ENCODE measurements at places on chromosomes 11 and 22.
A peak's percentile ranks its signal among the peaks of the same experiment; 100 is the strongest.

DNA sequence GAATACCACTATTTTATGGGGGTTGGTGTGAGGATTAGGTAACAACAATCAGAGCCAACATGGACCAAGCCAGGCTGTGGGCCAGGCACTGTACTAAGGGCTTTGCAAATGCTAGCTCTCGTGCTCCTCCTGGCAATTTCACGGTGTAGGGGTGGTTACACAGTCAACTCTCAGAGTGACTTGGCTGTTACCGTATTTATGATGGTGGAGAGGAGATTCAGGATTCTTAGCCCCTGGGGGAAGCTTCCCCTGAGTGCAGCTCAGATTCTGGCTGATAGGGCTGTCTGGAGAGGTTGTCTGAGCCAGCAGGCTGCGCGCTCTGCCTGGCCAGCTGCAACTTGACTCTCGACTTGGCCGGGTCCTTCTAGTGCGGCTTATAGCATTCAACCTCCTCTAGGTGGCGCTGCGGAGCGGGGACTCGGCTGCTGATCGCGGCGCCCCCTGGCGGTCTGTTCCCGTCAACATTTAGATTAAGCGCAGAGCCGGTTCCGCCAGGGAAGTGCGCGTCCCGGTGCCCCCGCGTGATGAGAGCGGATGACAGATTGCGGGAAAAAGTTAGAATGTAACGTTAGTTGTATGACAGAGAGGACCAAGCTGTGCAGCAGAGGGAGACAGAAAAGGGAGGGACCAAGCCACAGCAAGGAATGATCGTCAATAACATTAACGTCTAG lies 4.5 kb upstream of the NCF4 start:
- peak; percentile 87 for DNase-seq

DNA sequence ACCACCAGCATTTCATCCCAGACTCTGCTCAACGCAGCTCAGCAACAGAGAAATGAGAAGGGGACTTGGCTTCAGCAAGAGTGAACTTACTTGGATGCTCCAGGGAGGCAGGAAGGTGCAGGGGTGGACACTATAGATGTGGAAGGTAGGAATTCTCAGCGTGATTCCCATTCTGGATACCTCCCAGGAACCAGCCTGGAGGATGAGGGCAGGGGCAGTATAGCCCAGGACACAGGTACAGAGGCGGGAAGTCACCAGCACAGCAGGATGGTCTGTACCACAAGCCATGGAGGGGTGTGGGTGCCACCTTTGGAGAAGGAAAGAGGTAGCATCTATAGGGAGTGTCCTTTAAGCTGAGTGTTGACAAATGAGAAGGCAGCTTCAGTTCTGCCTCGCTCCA lies 1275.2 kb downstream of the TBC1D22A start:
- no peak for DNase-seq

- no peak for DNase-seq
Measured at GRCh38 chr22:32544953-32545558, 70.4 kb downstream of the FBXO7 start.

- DNase-seq = no peak
Measured at GRCh38 chr11:120925944-120926343, 98.0 kb upstream of the TBCEL start.

- DNase-seq = no peak
Measured at GRCh38 chr22:46515208-46516111, 22.0 kb downstream of the CELSR1 start.

DNA sequence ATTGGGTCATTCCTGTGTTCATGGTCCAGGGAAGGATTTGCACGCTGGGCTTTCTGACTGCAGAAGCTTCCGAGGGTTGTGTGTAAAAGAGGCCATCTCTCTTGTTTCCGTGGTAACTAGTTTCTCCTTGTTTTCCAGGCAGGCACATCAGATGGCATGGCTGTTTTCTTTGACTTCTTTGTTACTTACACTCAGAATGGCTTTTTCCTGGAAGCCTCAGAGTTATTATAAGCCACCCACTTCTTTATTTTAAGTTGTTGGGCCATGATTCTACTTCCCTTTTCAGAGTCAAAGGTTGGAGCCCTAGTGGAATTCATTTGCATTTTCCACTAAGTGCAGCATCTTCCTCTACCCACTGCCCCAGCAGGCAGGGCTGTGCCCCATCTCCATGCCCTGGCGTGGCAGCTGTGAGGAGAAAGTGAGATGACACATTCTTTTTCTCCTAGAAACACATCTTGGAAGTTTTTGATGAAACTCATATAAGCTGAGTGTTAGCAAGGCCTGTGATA lies 94.9 kb downstream of the PRR5L start:
- no peak for DNase-seq

GRCh38 chr22:49814164-49814686 lies 13.4 kb downstream of the BRD1 start:
- DNase-seq = no peak

DNA sequence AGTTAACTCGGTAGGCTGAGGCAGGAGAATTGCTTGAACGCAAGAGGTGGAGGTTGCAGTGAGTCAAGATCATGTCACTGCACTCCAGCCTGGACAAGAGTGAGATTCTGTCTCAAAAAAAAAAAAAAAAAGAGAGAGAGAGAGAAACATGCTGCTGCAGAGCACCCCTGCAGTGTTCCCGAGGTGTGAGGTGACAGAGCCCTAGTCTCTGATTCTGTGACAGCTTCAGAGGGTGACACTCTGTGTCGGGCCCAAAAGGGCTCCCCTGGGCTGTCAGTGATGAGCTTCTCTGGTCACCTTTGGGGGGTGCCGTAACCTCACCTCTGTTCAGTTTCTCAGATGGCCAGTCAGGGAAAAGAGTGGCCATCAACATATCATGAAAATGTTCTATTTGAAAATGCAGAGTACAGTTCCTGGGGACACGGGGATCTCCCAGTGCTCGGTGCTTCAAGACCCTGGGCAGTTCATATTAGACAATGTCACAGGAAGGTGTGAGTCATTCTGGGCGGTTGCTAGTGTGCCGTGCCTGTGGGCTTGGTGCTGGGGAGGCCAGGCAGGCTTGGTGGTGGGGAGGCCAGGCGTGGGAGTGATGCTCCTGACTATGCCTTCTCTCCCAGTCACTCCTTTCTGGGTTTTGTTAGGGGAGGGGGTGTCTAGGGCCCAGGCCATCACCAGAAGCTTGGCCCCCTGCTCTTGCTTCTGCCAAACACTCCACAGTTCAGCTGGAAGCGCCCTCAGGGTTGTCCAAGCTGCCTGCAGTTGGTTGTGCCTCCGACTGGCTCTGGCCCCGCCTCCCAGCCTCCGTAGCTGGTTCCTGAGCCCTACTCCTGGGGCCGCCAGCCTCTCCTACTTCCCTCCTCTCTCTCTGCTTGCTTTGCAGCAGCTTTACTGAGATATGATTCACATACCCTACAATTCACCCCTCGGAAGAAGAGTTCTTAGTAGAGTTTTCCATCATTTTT lies 52.5 kb upstream of the CLDN5 start:
- DNase-seq = peak; percentile 49

DNA sequence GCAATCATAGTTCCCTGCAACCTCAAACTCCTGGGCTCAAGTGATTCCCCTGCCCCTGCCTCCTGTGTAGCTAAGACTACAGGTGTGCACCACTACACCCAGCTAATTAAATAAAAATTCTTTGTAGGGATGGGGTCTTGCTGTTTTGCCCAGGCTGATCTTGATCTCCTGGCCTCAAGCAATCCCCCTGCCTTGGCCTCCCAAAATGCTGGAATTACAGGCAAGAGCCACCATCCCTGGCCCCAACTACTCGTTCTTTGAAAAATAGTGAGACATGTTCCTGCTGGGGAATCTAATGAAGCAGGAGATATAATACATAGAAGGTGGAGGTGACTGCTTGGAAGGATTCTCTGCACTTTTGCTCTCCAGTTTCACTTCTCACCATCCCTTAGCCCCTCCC lies 40.1 kb upstream of the RFPL3 start:
- no peak for DNase-seq

- DNase-seq = no peak
Measured at GRCh38 chr22:28923826-28924732, 40.7 kb downstream of the ZNRF3 start.

GRCh38 chr22:47027766-47028165 lies 265.3 kb downstream of the TBC1D22A start:
- DNase-seq = no peak

- no peak for DNase-seq
Measured at GRCh38 chr11:69311767-69312385, 17.9 kb downstream of the MYEOV start.

DNA sequence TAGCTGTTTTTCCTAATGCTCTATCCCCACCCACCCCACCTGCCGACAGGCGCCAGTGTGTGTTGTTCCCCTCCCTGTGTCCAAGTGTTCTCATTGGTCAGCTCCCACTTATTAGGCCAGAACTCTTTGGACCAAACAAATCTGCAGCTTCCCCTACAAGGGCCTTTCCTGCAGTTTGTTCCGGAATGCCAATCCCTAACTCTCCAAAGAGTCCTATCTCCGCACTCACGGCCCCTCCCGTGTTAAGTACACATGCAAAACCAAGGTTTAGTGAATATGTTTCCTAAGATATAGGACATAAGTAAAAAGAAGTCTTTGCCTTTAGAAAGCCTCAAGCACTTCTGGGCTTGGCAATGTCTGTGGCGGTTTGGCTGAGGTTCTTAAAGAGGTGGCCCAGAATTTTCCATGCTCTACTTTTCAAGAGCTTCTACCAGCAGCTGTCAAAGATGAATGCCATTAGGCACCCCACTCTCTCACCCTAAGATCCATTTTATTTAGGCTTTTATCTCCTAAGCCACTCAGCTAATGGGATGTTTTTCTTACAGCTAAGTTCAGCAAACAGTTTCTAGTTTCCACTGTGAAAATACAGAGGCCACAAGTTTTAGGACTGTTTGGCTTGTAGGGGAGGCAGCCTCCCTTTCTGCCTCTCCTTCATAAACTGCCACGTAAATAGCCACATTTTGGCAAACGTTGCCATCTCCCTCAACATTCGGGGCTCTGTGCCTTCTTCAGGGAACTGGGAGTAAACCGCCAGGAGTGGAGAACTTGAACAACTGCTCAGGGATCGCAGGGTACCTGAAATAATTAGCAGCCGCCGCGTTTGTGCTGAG lies 1.6 kb downstream of the CD59 start:
- DNase-seq = no peak

DNA sequence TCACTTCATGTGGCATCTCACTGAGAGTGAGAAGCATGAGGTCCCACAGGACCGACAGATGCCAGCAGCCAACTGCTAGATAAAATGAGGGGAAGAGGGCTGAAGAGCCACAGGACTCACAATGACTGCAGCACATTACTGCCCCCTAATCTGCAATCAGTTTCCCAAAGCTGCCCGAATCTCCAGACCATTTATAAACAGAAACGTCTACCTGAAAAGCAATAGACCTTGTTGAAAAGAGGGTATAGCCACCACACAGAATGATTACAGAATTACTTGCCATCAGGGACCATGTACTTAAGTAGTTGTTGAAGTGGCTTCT lies 12.4 kb upstream of the TEF start:
- DNase-seq = no peak

GRCh38 chr11:116895048-116895757 lies 57.8 kb upstream of the APOA1 start:
- no peak for DNase-seq

GRCh38 chr11:16494918-16495691 lies 138.8 kb upstream of the SOX6 start:
- DNase-seq = no peak

- DNase-seq = no peak
Measured at GRCh38 chr11:77503006-77503405, 29.1 kb upstream of the PAK1 start.

GRCh38 chr22:20000246-20001081 lies 16.2 kb downstream of the ARVCF start:
- DNase-seq = no peak

DNA sequence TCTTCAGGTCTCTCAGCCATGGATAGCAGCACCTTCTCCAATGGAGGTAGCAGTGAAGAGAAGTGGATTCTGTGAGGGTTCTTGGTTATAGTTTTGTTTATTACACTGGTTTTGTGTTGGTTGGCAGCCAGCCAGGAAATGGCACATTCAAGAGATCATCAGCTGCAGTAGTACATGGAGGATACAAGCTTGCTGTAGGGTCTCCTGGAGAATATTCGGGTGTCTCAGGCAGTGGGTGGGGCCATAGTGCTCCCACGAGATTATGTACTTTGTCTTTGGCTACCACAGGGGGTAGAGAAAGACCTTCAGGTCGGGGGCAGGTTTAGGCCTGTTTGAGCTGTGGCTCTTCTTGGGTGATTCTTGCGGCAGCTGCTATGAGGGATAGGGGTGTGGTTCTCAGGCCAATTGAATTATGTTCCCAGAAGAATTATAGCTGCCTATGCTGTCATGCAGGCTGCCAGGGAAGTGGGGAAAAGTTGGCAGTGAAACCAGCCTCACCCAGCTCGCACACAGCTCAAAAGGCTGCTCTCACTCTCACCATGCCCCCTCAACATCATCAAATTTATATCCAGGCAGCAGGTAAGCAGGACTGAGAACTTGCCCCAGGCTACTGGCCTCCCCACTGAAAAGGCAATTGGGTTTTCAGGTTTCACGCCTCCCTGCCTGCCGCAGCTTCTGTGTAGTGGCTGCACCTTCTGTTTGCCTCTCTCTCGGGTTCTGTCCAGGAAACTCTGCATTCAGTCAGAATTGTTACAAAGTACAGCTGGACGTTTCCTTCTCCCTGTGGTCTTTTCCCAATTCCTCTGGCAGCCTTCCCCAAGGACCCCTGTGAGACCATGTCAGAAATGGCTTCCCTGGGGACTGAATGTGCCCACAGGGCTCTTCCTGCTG lies 435.5 kb downstream of the LUZP2 start:
- no peak for DNase-seq

DNA sequence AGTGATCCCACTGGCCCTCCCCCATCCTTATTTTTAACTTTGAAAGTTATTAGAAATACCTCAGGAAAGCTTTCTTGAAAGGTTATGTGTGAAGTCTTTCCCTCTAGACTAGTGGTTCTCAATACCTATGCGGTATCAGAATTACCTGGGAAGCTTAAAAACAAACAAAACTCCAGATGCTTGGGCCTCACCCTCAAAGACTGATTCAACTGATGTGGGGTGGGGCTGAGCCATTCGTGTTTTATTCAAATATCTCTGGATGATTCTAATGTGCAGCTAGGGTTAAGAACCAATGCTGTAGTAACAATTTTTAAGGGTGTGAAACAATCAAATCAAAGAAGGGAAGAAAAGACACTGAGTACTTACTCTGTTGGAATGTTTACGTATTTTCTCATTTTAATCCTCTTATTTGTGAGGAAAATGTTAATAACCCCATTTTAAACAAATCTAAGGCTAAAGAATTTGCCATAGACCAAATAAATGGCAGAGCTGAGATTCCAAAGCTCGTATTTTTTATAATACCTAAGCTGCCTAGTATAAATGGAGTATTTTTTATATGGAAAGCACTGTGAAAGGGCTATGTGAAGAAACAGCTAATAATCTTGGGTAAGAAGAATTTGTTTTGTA lies 47.6 kb downstream of the PLEKHB1 start:
- no peak for DNase-seq

- DNase-seq = no peak
Measured at GRCh38 chr11:34351687-34352469, 5.9 kb downstream of the ABTB2 start.

Measured in activated effector memory CD4-positive, alpha-beta T cell treated with Interleukin-2 at 50 U/mL for 16 hours (primary cell).